ENCODE measurements at places on chromosomes 3 and 15. TPM values are rescaled to one million over a fixed set of nuclear protein-coding genes. Genes with fewer than 3 reads are reported as not detected.

ITPKA gene
- 0.99 TPM for total RNA-seq

- no peak for DNase-seq
Measured at GRCh38 chr3:193313061-193313958, 65.2 kb downstream of the ATP13A5 start.

DNA sequence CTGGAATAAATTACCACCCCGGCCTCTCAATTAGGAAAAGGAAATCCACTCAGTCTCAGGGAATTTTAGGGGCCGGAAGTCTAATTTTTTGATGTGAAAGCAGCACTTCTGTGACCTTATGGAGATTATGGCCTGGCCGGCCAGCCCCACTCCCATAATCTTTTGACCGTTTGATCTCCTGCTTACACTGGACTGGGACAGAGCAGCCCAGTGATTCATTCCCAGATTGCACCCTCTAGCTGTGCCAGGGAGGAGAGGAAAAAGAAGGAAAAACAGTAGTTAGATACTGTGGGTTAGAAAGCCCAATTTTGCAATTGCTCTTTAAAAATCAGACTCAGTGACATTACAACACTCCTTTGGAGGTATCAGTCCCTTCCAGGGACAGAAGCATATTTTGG lies 32.4 kb downstream of the GJD2 start:
- DNase-seq = no peak

DNA sequence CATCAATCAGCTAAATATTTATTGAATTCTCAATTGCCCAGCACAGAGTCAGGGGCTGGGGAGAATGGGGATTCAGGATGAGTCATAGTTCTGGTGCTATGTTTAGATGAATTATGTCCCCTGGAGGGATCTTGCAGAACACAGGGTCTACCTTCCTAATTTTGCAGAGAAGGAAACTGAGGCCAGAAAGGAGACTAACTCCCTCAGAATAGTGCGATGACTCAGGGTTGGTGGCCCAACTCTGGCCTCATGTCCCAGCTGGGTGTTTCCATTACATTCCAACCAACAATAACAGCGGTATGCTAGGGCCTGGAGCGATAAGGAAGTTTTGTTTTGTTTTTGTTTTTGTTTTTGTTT lies 270.9 kb downstream of the TLE3 start:
- DNase-seq = no peak

- DNase-seq = no peak
Measured at GRCh38 chr3:179887295-179887943, 149.3 kb downstream of the PEX5L start.

DNA sequence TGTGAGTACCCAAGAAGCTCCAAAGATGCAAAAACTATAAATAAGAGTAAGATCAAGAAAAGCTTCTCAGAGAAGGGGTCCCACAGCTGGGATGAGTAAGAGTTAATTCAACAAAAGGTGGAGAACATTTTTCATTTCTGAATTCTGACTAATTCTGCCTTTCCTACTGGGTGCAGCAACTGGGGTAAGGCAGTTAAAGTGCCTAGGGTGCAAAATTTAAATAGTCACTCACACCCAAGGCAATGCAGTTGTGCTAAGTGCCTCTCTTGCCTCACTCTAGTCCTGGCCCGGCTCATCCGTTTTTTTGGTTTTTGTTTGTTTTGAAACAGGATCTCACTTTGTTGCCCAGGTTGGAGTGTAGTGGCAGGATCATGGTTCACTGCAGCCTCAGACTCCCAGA lies 240.2 kb downstream of the TP63 start:
- no peak for DNase-seq
